ENCODE measurements at places on chromosomes 7 and 10. TPM values are rescaled to one million over a fixed set of nuclear protein-coding genes. Genes with fewer than 3 reads are reported as not detected.

Gene ZNF777
- total RNA-seq = 13.5 TPM

GRCh38 chr10:11874568-11875493 lies 51.7 kb downstream of the PROSER2 start:
- H3K27ac ChIP-seq = peak overlapping the region; percentile 42
- H3K4me3 ChIP-seq = no peak overlapping the region
- H3K27me3 ChIP-seq = no peaks in the 10 kb centered on the region
- no peak for DNase-seq
- H3K36me3 ChIP-seq = no peaks in the 10 kb centered on the region

Gene C10orf105
- 0.49 TPM for total RNA-seq

DNA sequence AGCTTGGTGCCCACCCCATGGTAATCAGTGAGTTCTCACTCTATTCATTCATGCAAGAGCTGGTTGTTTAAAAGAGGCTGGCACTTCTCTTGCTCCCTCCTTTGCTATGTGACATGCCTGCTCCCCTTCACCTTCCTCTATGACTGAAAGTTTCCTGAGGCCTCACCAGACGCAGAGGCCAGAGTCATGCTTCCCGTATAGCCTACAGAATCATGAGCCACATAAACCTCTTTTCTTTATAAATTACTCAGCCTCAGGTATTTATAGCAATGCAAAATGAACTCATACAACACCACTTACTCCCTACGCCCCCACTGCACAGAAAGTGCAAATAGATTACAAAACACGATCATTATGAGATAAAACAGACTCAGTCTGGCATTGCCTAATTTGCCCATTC lies 39.0 kb downstream of the SEC61G start:
- no peaks in the 10 kb centered on the region for H3K27me3 ChIP-seq
- H3K4me3 ChIP-seq = no peak overlapping the region
- no peaks in the 10 kb centered on the region for H3K4me1 ChIP-seq
- H3K36me3 ChIP-seq = no peaks in the 10 kb centered on the region

GRCh38 chr7:19102884-19103283 lies 14.6 kb downstream of the TWIST1 start:
- peaks cover 14% of the 10 kb centered on the region for H3K4me1 ChIP-seq
- H3K27ac ChIP-seq = no peak overlapping the region
- H3K4me3 ChIP-seq = no peak overlapping the region
- H3K36me3 ChIP-seq = no peaks in the 10 kb centered on the region

Measured in vagina (tissue), 2 donors.